ENCODE measurements at places on chromosomes 16 and 17.

DNA sequence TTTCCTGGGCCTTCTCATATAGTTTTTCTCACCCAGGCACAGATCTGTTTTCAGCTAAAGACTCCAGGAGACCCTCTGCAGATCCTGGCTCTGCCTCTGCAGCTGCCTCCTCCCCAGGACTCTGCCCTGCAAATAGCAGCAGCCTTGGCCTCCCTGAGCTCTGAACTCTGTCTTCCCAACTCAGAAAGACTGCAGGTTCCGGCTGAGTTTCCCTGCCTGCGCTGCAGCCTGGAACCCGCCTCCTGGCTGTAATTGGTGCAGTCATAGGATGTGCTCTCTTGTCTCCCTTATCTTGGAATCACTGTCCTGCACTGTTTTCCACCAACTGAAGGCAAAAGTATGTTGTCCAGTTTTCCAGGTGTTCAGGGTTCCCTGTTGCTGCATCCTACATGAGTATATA lies 14.3 kb upstream of the DNASE1 start:
- no peak for DNase-seq

- DNase-seq, result no peak
Measured at GRCh38 chr17:31392856-31393748, 1.6 kb downstream of the RAB11FIP4 start.

DNA sequence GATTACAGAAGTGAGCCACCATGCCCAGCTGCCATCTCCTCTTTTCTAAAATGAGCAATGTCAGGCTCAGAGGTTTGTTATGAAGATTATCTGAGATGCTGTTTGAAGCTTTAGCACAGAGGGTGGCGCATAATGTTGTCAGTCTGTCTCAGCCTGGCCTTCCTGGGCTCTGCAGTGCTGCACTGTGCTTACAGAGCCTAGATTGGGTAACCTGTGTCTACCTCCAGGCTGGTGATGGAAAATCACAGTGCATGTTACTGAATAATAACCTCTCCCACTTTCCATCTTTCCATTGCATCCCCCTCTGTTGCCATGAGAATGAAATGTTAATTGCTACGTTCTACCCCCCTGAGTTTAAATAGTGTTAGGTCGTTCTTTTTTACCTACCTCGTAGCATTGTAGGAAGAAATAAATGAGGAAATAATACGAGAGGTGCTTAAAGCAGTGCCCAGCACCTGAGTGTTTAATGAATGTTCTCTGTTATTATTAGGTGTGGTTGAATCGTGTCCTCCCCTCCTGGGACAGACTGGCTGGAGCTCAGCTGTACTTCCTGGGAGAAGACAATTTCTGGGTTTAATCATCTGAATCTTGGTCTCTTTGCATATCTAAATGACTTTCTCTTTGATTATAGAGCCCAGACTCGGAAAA lies 6.2 kb downstream of the LDAF1 start:
- no peak for DNase-seq

- DNase-seq, result no peak
Measured at GRCh38 chr17:46851029-46851741, at the start of gene WNT9B. Gene WNT9B, plus strand, starts transcription at chr17:46851583. Its CDS starts 56 bp downstream, at chr17:46851639.

- no peak for DNase-seq
Measured at GRCh38 chr17:15440347-15440746, 27.1 kb downstream of the CDRT4 start.

DNA sequence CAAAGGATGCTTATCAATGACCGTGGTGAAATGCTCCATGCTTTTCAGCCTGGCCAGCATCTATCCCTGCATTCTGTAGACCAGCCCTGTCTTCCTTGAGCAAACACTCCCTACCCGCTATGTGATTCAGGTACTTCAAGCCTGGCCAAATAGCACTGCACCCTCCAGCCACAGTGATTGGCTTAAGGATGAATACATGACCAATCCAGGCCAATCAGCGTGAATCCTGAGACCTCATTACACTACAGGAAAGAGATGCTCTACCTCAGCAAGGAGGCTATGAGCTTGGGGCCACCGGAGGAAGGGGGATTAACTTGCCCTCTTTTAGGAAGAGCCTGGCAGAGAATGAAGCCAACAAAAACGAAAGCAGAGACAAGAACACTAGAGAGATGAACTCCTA lies 162.5 kb downstream of the ZNF423 start:
- no peak for DNase-seq

DNA sequence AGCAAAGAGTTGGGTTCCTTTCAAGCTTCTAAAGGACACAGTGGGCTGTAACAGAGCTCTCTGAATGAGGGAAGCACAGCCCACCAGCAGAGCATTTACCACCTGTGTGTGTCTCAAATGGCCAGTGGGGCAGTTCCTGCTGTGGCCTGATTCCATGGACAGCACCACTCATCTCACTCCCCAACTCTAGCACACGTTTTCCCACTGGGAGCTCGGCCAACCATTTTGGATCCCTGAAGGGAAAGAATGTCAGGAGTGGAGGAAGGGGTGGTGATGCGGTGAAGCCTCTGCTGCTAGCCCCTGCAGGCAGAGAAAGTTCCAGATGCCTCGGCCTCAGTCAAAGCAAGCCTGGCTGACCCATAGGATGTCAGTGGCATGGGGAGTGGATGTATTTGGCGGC lies 86.6 kb downstream of the PLXDC1 start:
- DNase-seq, result no peak

DNA sequence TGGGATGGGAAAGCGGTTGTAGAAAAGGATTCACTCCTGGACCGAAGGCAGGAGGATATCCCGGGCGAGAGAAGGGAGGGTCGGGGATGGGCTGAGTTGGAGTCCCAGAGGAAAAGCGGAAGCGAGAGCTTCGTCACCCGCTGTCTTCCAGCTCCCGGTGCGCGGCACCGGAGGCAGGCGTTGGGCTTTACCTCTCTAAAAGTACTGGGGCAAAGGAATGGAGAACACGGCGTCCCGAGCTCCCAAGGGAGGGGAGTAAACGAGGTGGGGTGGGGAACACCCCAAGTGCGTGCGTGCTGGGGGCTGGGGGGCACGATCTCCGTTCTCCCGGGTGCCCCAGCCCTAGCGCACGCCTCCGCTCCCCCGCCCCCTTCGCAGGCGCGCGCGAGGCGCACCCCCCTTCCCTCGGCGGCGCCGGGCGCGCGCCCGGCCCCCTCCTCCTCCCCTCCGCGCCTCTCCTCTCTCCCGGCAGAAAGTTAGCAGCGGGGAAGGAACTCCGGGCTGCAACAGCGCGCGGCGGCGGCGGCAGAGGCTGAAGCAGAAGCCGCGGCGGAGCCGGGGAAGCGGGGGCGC lies at the start of gene HS3ST4:
Gene HS3ST4 (plus strand): TSS at position 441 of the 573 bp plus-strand sequence.
- no peak for DNase-seq

DNA sequence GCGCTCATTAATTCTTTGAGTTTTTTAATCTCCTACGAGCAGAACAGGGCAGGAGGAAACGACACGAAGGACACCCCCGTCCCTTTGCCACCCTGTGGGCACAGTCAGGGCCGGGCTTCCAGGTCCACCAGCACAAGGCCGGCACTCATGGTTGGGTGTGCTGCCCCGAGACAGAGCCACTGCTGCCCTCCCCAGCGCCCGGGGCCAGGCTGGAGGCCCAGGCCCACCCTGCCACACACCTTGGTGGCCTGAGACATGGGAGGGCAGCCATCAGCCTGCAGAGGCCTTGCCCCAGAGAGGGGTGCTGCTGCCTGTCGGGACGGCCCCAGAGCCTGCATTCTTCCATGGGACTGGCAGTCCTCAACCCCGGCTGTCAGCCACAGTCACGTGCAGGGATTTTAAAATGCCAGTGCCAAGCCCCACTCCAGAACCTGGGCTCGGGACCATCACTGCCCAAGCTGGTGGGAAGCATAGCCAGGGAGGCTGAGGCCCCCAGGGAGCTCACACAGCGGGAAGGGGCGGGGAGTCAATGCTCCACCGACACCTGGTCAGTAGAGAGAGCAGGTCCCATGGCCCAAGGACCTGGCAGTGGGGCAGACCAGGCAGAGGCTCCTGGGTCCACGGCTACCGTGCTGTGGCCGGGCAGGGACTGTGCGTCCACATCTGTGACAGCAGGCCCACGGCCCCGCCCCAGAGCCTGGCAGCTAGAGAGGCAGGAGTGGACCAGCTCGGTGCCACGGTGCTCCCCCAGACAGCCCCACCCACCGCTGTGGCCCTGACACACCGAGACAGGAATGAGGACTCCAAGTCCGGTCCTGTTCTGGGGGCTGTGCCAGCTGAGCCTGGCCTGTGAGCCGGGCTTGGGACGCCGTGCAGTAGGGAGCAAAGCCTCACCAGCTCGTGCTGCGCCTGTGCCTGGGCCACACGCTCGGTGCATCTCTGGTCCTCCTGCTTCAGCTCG lies 27.5 kb downstream of the CEP131 start:
- no peak for DNase-seq

GRCh38 chr17:60579551-60579950 lies 20.4 kb upstream of the PPM1D start:
- DNase-seq, result no peak

- no peak for DNase-seq
Measured at GRCh38 chr17:48330421-48330820, 99.6 kb downstream of the SKAP1 start.

- DNase-seq, result peak; percentile 45
Measured at GRCh38 chr17:16987830-16988601, 16.1 kb upstream of the TNFRSF13B start.

DNA sequence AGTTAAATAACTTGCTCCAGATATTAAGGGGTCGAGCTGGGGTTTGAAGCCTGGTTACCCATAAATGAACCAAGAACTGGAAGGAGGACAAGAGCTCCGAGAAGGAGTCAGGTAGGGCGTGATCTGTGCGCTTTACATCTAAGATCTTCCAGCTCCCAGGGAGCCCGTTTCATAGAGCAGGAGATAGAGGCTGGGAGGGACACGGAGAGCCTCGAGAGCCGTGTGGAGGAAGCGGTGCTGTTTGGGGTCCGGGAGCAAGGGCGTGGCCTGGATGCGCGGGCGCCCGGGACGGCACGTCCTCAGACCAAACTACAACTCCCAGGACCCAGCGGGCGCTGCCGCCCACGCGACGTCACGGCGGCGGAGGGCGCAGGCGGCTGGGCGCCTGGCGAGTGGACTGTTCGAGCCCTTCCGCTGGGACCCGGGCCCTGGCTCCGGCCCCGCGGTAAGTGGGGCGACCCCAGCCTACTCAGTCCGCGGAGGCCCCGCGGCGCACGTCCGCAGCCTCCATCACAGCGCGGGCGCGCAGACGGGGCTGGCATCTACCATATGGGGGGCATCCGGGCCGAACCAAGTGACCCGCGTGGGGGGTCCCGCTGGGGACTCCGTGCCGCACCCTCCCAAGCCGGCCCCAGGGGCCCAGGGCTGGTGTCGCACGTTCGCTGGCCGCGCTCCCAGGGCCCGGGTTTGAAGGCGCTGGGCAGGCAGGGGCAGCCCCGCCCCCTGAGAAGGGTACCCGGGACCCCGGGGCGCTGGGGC lies at the start of gene BCKDK:
Gene BCKDK (plus strand): TSS at position 352 of the 759 bp plus-strand sequence. CDS start 838 bp downstream, outside the sequence.
- DNase-seq, result no peak

DNA sequence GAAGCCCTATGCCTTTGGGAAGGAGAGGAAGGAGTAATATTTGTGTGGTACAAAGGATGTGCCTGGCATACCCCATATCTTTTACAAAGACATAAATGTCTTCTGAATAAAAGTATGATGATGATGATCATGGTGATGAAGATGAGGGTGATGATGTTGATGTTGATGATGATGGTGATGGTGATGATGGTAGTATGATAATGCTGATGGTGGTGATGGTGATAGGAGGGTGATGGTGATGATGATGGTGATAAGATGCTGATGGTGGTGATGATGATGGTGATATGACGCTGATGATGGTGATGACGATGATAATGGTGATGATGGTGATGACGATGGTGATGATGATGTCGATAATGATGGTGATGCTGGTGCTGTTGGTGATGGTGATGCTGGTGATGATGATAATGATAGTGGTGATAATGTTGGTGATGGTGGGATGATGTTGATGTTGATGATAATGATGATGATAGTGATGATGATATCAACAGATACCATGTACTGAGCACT lies 684.2 kb downstream of the WWOX start:
- DNase-seq, result no peak

- DNase-seq, result peak; percentile 45
Measured at GRCh38 chr16:88737298-88738150, 31.2 kb downstream of the CTU2 start.

DNA sequence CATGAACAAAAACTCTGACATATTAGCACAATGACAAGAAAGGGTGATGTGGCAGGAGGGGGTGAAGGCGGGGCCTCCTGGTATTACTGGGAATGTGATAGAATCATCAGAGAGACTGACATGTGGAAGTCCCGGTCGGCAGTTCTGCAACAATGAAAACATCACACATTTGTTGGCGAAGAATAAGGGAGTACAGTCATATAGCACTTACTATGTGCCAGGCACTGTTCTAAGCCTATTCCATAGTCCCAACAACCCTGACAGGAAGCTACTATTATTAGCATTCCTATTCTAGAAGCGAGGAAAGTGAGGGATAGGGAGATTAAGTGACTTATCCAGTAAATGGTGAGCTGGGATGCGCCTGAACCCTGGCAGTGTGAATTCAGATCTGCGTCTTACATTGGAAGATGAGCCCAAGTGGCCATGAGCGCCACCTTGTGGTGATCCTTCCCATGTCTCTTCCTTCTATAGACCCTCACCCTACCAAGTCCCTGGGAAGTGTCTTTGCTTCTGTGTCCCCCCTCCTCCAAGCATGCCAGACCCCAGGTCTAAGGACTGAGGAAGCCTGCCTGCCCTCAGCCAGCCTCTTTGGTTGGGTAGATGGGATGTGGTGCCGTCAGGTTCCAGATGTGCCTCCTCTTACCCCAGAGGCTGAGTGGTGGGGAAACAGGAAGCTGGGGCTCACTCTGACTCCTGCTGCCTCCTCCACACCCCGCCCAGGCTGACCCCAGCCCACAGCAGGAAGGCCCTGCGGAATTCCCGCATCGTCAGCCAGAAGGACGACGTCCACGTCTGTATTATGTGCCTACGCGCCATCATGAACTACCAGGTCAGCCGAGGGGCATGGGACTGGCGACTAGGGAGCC lies 14.0 kb downstream of the FMNL1 start:
- no peak for DNase-seq
